ENCODE measurements at places on chromosomes 12 and 14.

DNA sequence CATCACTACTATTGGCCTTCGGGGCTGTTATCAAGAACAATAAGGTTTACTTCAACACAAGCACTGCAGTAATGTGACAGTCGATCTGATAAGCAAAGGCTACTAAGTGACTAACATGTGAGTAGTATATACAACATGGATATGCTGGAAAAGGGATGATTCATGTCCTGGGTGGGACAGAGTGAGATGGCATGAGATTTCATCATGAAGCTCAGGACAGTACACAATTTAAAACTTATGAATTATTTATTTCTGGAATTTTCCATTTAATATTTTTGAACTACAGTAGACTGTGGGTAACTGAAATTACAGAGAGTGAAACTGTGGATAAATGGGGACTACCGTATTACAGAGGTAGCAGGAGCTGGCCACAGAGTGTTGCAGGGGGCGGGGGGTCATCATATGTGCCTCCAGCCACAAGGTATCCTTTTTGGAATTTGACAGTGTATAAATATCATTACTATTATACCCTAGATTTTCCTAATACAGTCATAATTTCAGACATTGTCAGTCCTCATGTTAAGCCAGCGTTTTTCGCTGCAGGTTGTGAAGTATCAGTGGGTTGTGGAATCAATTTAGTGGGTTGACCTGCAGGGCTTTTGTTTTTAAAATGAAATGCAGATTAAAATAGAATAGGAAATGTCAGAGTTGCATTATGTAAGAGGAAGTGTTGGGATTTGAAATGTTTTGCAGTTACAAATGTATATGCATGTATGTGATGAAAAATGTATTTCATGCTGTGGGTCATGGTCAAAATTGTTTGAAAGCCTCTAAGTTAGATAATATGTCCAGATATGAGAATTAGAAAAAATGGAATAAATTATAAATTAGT, 148.0 kb upstream of the NUDT4 start:
- DNase-seq: no peak

DNA sequence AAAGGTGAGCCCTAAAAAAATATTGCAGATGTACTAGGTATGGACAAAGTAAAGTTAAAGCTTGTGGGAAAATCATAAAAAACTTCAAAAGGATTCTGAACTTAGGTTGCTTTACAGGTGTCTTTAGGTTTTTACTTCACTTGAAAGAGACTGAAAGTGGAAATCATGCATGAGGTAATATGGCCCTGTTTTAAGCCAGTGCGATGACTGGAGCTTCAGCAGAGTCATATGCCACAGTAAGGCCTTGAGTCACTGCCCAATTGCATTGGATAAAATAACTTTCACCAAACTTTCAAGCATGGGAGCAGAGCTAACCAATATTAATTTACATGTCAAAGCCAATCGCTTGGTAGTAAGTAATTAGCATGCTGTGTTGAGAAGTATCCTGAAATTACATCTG, 63.9 kb upstream of the TMEM260 start:
- no peak for DNase-seq

DNA sequence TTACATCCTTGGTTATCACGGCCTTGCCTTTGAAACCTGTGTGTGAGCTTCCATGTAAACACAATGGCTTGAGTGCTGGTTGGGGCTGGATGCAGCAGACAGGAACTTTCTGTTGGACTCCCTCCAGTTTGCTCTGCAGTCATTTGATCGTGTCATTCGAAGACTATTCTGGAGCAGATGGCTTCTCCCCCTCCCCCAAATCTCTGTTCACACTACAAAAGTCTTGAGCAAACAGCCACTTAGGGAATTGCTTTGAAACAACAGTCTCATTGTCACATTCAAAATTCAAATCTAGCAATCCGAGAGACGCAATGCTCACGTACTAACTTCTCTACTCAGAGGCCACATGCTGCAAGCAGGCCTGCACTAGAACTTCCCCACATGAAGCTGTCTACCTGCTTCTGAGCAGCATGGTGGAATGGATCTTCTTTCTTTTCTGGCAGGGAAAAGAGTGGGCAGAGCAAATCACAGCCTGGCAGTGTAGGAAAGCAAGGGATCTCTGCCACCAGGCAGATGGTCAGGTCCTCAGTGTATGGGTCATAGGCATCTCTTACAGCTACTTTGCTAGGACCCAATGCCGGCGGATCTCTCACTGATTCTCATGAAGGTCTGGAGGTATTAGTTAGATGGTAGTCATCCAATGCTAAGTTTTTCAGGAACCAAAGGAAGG, 214.2 kb downstream of the PPM1H start:
- no peak for DNase-seq

- DNase-seq: no peak
These were observed 172.8 kb upstream of the DYRK2 start for GRCh38 chr12:67475725-67476124.

GRCh38 chr12:45205165-45205825, 10.6 kb upstream of the ANO6 start:
- DNase-seq: no peak

- no peak for DNase-seq
These were observed 5.2 kb downstream of the MTERF2 start for GRCh38 chr12:106981788-106982187.

- DNase-seq: no peak
These were observed 217.7 kb upstream of the PRICKLE1 start for GRCh38 chr12:42807251-42807650.

DNA sequence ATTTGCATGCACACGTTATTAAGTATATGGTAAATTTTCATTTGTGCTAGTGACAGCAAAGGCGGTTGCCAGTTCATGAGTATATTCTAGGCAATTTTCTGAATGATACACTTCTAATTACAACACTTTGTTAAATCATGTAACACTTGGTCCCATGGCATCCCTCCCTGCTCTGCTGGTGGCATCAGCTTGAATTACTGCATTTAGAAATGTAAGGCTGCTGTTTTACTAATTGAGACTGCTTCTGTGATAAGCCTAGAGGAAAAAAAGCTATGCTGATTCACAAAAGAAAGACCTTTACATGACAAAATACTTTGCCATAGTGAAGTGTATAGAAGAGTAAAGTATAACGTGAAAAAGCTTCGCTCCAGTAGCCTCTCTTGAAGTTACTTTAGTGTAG, 636.1 kb downstream of the KCNH5 start:
- no peak for DNase-seq

- no peak for DNase-seq
These were observed 7.5 kb downstream of the KLRG1 start for GRCh38 chr12:8996682-8997405.

DNA sequence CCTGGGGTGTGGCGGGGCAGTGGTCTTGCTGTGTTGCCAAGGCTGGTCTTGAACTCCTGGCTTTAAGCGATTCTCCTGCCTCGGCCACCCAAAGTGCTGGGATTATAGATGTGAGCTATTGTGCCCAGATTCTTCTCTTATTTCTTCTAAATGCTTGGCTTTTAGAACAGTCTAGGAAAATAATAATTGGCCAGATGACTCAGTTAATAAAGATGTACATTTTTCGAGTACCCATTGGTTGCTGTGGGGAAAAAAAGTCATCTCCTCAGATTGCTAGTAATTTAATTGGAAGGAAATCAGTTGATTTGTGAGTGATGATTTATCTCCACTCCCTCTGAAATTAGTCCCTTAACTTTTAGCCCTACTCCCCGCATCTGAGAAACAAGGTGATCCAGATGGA, 45.5 kb downstream of the CHST11 start:
- no peak for DNase-seq

- DNase-seq: no peak
These were observed 60.3 kb upstream of the KRR1 start for GRCh38 chr12:75571656-75572205.

GRCh38 chr12:111557271-111558106, 41.6 kb downstream of the ATXN2 start:
- DNase-seq: no peak

DNA sequence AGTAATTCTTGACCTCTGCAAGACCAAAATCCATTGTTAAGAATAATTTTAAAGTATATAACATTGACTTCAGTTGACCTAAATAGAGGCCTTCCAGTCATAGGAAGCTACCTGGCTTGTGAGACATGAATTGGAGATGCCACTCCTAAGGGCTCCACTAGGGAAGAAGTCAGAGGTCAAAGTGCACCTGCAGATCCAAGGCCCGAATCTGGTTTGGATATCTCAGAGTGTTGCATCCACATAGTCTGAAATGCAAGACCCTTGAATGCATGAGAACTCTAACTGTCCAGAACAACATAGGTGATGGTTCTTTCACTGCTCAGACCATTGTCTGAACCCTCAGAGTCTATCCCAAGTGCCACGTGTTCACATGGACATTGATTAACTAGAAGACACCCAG, 22.4 kb downstream of the RFX4 start:
- DNase-seq: no peak

- no peak for DNase-seq
These were observed 26.2 kb upstream of the KTN1 start for GRCh38 chr14:55553791-55554190.

GRCh38 chr14:77903221-77903620, 103.3 kb downstream of the ADCK1 start:
- DNase-seq: no peak

GRCh38 chr12:132095520-132096409, 48.4 kb downstream of the DDX51 start:
- DNase-seq: no peak

GRCh38 chr12:4526923-4527546, 11.7 kb upstream of the RAD51AP1 start:
- no peak for DNase-seq

GRCh38 chr14:95784137-95784536, 70.2 kb upstream of the TCL1A start:
- DNase-seq: no peak

DNA sequence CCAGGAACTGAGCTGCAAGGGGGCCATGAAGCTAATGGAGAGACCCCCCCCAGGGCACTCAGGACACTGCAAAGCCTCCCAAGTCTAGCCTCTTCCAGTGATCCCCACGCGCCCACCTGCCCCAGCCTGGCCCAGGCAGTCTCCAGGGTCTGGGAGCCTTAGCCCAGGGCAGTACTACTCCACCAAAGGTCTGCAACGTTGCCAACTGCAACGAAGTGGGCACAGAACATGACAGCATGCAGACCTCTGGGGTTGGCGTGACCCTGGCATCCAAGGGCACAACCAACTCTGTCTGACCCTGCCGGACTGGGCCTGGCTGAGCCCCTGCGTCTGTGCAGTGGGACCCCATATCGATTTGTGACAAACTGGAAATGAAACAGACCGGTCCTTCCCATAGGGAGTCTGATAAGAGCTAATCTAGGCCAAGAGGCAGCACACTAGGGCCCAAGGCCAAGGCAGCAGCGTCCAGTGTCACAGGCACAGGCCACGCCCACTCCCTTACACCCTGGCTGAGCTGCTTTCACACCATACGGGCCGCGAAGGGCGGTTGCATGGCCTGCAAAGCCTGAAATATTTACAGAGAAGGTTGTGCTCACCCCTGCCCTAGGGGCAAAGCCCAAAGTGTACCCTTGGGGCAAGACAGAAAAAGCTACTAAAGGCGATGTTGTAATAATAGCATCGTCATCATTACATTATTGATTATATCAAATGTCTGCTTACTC, 76.7 kb downstream of the NCOR2 start:
- DNase-seq: no peak

GRCh38 chr12:108672054-108672453, 38.4 kb upstream of the SELPLG start:
- DNase-seq: no peak

DNA sequence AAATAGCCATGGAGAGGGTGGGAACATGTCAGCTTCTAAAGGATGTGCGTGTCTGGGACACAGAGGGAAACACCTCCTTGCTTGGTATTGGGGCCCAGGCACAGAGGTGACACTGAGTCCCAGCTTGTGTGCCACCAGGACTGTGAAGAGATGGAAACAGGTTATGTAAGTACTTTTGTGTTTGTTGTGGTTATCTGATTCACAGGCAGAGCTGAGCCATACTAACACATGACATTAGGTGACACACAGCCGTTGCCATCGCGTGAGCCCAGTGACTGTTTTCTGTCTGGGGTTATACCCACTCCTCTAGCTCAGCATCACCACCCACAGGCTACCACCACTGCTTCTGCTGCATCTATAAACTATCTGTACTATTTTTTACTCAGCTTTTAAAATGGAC, 12.1 kb upstream of the FLVCR2 start:
- DNase-seq: peak; percentile 66

- no peak for DNase-seq
These were observed 106.5 kb downstream of the SAMD4A start for GRCh38 chr14:54673193-54674045.

DNA sequence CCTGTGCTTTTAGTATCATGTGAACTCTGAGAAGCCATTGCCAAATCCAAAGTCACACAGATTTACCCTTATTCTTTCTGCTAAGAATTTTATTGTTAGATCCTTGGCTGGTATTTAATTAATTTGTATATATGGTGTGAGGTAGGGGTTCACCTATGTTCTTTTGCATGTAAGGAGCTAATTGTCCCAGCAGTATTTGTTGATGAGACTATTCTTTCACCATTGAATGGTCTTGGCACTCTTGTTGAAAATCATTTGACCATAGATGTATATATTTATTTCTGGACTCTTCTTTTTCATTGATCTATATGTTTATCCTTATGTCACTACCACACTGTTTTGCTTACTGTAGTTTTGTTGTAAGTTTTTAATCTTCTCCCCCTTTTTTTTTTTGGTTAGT, 26.2 kb downstream of the G2E3 start:
- DNase-seq: no peak

- no peak for DNase-seq
These were observed 1118.5 kb downstream of the SLC16A7 start for GRCh38 chr12:60714141-60714900.

DNA sequence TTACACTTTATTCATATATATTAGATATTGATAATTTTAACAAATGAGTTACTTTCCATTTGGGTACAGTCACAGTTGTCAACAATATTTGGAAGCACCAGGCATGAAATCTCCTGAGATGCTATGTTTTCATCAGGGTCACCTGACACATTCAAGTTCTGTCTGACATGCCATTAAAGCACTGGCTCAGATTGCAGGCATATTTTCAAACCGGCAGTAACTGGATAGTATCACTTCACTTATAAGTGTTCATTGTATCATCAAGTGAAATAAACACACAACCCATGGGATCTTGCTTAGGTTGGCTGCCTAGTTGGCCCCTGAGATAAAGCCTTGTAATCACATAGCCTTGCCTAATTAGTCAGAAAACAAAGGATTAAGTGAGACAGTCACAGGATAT, 4.8 kb downstream of the IFNG start:
- no peak for DNase-seq

DNA sequence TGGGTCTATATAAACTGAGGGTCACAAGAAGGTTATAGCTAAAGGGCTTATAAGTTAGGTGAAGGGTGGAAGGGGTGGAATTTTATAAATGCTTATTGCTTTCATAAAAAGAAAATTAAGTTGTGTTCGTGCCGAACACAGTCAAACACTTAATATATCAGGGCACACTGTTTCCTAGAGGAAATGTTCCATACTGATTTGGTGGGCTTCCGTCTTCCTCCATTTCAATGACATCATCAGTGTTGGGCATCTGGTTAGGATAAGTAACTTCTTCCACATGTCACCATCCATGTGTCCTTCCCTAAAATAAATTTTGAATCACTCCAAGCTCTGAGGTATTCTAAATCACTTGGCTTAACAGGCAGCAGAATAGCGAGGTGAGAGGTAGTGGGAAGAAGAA, 466.4 kb downstream of the MED13L start:
- no peak for DNase-seq

- DNase-seq: no peak
These were observed 16.1 kb downstream of the FGD6 start for GRCh38 chr12:95201056-95201670.

Measured in prostate gland (tissue), 2 donors.